ENCODE measurements at places on chromosomes 2 and 18.
A peak's percentile ranks its signal among the peaks of the same experiment; 100 is the strongest.

DNA sequence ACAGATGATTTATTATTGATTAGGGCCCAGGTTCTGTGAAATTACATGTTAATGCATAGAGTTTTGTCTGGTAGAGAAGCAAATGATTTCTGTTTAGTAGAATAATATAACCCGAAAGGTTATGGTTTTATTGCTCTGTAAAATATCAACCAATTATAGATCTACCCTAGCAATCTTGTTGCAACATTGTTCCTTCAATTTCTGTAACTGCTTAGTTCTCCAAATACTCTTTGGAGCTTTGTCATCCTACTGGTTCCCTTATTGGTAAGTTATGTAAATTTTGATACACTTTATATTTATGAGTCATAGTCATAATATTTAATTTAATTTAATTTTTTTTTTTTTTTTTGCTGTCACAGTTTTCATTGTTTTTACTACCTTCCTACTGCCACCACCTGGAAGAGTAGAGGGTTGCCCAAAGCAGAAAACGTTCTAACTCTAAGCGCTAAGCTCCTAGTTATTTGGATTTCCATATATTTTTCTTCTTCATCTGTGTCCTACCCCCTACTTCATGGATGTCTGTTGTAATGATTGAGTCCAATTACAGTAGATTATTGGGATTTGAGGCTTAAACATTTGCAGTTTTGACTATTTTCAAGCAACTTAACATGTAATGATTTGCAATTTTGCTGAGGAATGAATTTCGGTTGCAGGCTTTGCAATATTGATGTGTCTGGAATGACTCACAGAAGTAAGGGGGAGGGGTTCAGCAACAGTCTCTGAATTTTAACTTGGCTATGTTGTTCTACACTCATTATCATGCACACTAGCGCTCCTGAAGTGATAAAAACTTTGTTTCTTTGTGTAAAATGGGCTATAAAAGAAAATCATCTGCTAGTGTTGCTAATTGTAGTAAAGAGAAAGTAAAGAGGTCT, 51.1 kb downstream of the NABP1 start:
- no peak for DNase-seq

- peak; percentile 72 for DNase-seq
Measured at GRCh38 chr2:240250985-240251847, 110.8 kb upstream of the OTOS start.

DNA sequence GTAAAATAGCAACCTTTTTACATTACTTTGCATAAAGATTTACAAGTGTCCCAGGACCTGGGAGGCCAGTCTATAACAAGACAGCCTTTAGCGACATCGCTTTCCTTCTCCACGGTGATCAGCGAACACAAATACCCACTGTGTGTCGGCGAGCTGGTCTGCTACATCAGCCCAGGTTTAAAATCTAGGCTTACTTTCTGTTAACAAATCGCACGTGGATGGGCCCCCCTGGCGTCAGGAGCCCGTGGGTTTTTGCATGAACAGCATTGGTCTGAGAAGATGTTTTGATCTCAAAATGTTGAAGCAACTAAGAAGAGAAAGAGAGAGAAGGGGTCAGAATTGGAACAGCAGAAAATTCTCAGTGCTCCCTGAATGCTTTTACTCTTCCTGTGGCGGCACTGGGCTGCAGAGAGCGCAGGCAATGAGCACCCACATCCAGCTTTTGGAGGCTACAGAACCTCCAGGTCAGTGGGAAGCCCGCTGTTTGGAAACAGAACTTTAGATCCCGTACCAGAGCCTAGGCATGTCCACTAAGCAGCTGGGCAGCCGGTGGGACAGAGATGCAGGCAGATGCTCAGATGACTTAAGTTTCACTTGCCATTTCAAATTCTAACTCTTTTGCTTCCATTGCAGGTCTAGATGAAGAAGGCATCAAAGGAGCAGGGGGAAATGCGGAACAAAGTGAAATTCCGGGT, 32.9 kb downstream of the CYP27C1 start:
- no peak for DNase-seq

DNA sequence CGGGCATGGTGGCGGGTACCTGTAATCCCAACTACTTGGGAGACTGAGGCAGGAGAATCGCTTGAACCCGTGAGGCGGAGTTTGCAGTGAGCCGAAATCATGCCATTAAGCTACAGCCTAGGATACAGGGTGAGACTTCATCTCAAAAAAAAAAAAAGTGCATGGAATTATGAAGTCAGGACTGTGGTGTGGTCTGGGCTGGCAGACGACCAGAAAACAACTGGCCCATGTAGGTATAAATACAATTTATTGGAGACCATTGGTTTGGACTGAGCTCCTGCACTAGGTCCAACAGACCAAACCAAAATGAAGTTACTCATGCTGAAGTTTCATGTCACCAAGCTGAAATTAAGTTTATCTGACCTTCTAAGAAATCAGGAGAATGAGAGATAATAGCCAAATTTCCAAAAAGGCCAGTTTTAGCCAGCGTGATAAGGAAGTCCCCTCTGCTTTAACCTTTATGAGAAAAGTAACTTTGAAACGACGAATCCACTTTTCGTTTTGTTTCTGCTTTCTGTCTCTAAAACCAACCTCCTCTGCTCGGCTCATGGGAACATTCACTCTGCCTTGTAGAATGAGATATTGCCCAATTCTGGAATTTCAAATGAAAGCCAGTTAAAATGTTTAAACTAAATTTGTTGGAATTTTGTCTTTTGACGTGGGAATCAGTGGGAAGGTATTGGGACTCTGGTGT, 17.7 kb upstream of the RAB10 start:
- no peak for DNase-seq

GRCh38 chr2:121044412-121044811, 240.6 kb downstream of the TFCP2L1 start:
- no peak for DNase-seq

DNA sequence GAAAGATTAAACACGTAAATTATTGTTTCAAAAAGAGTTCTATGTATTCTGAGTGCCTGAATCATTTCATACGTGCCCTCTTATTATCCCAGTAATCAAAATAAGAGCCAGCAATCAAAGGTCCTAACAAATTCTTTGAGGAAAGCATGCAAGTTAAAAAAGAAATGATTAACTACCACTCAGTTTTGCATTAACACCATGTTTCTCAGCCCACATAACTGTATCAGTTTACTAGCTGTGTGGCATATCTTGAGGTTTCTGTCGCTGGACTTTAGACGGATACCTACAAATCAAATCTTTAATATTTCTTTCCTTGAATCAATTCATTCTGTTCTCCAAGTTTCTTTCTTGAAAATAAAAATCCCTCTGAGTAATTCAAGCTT, 668.9 kb upstream of the CHAC2 start:
- DNase-seq, result no peak

- DNase-seq, result no peak
Measured at GRCh38 chr2:6337472-6337820, 528.3 kb downstream of the CMPK2 start.

DNA sequence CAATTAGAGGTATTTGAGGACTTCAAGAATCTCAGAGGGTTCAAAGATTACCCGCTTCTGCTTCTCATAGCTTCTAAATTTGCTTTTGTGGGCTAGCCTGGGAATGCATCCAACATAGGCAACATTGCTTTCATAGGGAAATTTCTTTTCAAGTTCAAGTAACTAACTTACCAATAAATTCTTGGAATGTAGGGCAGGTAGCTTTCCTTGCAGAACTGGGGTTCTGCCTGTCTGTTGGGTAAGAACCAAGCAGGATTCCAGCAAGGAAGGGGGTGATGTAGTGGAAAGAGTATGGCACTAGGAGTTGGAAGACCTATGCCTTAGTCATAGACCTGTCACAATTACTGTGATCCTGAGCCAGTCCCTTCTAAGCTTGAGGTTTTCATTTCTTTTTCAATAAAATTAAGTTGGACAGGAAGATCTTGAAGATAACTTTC, 164.1 kb downstream of the FHOD3 start:
- no peak for DNase-seq

DNA sequence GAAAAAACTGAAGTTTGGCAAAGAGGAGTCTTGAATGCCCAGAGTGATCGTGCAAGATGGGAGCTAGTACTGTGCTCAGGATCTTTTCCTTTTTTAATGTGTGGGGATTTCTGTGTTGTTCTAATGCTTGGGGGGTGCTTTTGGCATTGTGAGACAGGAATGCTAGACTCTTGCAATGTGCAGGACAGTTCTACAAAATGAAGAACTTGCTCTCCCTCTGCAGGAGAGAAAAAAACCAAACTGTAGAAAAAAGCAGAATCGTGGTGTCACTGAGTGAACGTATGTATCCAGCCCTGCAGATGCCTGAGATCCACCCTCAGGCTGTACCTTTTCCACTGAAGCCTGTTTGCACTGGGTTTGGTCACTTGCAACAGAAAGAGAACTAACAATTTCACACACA, 12.1 kb upstream of the TTC39C start:
- DNase-seq, result no peak

DNA sequence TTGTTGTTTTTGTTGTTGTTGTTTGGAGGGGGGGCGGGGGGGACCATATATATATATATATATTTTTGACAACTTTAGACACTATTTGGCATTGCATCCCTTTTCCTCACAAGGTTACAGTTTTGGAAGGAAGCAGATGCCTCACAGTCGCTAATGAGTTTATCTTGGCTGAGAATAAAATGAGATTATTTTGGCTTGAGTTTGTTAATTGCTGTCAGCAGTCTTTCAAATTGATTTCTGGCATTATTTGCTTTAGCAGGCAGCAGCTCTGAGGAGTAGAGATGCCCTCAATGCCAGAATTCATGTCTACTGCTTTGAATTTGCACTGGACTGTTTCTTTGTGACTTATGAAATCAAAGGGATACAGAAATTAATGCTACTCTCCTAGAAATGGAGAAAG, 595.2 kb upstream of the HNMT start:
- no peak for DNase-seq

- no peak for DNase-seq
Measured at GRCh38 chr2:210167227-210167626, 4.0 kb downstream of the KANSL1L start.

DNA sequence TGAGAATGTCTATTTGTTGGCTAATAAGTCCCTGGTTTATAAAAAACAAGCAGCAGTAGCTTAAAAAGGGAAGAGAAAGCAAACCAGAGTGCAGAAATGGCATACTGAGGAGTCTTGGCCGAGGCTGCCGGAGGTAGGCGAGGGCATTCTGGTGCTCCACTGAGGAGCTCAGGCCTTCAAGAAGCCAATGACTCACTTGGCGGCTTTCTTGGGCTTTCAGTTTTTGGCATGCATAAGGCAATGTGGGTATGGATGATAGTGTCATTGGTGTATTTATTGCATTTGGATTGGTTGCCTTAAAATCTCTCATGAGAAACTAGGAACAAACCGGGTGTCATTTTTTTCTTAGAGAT, 119.6 kb upstream of the ARL5A start:
- no peak for DNase-seq

GRCh38 chr2:46481198-46482193, 2.1 kb downstream of the TMEM247 start:
- no peak for DNase-seq

GRCh38 chr2:173370198-173370597, 15.5 kb downstream of the CDCA7 start:
- DNase-seq, result no peak

GRCh38 chr2:128639120-128639477, 320.4 kb upstream of the HS6ST1 start:
- no peak for DNase-seq

- DNase-seq, result no peak
Measured at GRCh38 chr2:46493971-46494250, 14.5 kb downstream of the TMEM247 start.

- no peak for DNase-seq
Measured at GRCh38 chr18:66778048-66778447, 174.2 kb upstream of the CDH19 start.

- DNase-seq, result no peak
Measured at GRCh38 chr2:11811036-11811654, 64.7 kb downstream of the LPIN1 start.

GRCh38 chr2:182977463-182977862, 60.8 kb downstream of the NCKAP1 start:
- DNase-seq, result no peak

GRCh38 chr2:190213441-190214335, 105.9 kb downstream of the HIBCH start:
- no peak for DNase-seq

- no peak for DNase-seq
Measured at GRCh38 chr2:173858291-173858731, 106.9 kb downstream of the SP3 start.

GRCh38 chr2:208049441-208049840, 24.1 kb upstream of the PLEKHM3 start:
- DNase-seq, result no peak

GRCh38 chr2:46537046-46537445, 57.7 kb downstream of the TMEM247 start:
- no peak for DNase-seq

DNA sequence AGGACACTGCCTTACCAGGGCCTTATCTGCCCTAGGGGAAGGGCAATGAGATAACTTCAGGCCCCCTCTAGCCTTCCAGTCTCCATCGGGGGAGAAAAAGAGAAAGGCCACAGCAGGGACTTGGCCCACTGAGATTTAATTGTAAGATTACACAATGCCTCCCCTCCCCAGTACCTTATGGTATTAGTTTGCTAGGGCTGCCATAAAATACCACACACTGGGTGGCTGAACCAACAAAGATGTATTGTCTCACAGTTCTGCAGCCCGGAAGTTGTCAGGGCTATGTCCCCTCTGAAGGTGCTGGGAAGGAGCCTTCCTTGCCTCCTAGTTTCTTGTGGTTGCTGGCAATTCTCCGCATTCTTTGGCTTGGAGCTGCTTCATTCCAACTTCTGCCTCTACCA, 34.8 kb upstream of the SPATA3 start:
- no peak for DNase-seq

- no peak for DNase-seq
Measured at GRCh38 chr2:30527859-30528258, 80.8 kb downstream of the LCLAT1 start.

Measured in mucosa of descending colon (tissue), 3 donors.